ENCODE measurements at places on chromosomes 11 and 22.
A peak's percentile ranks its signal among the peaks of the same experiment; 100 is the strongest.

DNA sequence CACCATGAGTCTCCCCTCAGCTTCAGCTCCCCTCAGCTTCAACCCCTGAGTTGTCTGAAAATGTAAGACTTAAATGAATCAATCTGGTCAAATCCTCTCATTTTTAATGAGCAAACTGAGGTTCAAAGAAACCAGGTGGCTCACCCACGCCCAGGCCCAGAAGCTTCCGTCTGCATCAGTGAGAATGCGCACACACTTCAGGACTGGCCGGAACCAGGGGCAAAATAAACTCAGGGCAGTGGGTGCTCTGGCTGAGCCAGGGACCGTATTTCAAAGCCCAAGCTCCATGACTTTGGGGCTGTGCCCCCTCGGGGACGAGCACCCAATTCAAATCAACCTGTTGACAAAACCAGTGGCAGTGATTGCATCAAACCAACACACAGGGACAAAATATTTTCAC lies 3.1 kb downstream of the SULT4A1 start:
- DNase-seq, result no peak

- peak; percentile 99 for DNase-seq
Measured at GRCh38 chr22:28741785-28742561, at the start of the genes CHEK2 and HSCB. CHEK2 (minus strand) TSS chr22:28741820; CDS start chr22:28734721, 7,099 bp downstream. HSCB (plus strand) TSS chr22:28742039; CDS start chr22:28742096, 57 bp downstream.

GRCh38 chr22:45188779-45189178 lies 25.1 kb downstream of the NUP50 start:
- no peak for DNase-seq

DNA sequence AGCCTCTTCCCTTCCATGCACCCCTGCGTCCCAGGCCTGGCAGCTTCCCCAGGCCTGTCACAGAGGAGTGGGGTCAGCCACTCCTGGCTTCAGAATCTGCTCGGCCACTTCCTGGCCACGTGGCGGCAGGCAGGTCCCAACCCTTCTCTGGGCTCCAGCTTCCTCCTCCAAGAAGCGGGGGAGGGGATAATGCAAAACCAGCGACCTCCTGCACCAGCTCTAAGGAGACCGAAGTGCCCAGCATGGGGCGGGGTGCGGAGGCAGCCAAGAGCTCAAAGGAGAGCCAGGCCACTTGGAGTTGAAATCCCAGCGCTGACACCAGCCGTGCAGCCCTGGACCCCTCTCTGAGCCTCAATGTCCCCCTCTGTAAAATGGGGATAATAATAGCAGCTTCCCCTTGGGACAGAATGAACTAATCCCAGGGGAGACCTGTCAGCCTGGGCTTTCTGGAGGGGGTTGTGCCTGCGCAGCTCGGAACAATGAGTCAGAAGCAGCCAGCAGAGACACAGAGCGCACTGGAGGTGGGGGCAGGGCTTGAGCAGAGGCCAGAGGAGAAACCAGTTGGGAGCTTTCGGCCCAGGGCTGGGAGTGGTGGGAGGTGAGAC lies 22.8 kb upstream of the PICK1 start:
- DNase-seq, result peak; percentile 64

DNA sequence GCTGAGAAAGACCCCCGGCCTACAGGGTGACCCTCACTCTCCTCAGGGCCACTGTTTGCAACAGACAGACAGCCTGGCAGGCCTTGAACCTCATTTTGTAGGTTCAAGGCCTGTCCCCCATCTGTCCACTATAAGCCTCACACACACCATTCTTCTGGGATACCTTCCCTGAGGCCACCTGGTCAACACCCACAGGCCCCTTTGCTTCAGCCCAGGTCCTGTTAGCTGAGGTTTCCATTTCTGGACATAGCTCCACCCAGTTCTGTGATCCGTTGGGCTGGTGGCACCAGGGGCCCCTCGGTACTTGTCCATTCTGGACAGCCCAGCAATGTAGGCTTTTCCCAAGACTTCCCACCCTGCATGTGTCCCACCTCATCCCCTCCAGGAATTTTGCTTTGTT lies 3.1 kb downstream of the MIF start:
- no peak for DNase-seq
